Femur (tissue), 1 donor: ENCODE measurements at places on chromosomes 5 and 9.

DNA sequence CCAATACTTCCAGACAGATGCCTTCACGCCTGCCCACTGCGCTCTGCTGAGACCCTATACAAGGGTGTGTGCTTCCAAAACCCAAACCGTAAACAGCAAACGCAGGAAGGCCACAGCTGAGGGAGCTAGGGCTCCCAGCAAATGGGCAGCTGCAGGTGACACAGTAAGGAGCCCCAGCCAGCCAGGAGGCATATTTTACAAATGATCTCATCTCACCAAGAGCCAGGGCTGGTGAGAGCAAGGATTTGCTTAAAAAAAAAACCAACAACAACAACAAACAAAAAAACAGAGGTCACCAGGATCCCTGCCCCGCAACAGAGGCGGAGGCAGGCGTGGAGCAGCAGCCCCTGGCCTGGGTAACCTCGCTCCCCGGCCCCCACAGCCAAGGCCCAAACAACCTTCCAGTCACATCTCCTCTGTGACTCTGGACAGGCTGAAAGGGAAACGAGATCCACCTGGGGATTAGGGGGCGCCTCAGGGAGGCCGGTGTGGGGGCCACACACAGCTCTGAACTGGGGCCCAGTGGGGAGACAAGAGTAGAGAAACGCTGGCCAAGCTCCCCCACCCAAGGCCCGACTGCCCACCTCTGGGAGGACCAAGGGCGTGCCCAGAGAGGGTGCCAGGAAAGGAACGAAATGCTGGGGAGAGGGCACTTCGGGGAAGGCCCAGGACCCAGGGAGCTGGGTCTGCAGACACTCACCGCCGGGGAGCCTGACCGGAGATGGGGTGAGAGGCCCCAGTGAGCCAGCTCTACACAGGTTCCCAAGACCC, 3.3 kb downstream of the NACC2 start:
- no peak for DNase-seq

- peak; percentile 41 for DNase-seq
Observed at GRCh38 chr5:127988146-127988760, 95.3 kb upstream of the SLC12A2 start.

GRCh38 chr9:115286411-115286810, 168.5 kb upstream of the TNC start:
- DNase-seq: no peak

DNA sequence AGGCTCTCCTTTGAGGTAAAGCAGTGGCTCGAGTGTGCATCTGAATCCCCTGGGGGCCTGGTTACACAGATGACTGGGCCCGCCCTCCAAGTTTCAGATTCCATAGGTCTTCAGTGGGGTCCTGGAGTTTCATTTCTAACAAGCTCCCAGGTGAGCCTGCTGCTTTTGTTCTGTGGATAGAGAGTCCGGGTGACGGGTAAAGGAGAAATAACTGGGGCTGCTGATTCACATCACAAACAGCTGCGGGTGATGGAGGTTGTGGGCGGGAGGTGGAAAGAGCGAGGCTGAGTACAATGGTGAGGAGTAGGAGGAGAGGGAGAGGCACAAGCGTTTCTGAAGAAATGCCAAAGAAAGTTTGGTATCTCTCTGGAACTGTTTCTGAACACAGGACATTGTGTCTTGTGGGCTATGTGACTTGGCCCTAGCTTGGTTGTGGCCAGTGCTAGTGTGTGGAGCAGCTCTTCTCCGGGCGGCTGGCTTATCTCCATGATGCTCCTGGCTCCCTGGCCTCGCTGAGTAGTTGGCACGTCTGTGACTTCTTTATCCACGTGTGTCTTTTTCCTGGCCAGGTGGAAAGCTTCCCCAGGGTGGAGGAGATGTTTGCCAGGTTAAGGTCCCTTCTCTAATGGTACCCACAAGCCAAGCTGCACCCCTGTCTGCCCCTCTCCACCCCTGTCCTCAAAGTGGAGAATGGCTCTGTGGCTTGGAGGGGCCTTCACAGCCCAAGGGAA, 61.7 kb downstream of the HSPA4 start:
- no peak for DNase-seq

DNA sequence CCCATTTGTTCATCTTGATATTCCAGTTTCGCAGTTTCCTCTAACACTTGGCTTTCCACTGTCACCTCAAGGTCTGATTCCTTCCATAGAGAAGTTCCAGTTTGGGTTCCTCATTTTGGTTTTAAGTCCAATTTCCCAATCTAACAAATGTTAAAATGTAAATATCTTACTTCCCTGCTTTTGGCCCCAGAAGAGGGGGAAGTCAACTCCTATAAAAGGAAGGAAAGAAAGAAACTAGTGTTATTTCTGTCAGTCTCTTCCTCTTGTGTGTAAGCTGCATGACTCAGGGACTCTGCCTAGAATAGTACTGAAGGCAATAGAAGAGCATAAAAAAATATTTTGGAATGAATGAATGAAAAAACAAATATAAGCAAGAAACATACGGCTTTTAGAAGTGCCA, 127.5 kb upstream of the CCNG1 start:
- DNase-seq: no peak

- no peak for DNase-seq
Observed at GRCh38 chr5:98586581-98586980, 186.9 kb upstream of the RGMB start.

GRCh38 chr5:56567278-56567677, 248.1 kb upstream of the MAP3K1 start:
- no peak for DNase-seq

- peak; percentile 35 for DNase-seq
Observed at GRCh38 chr9:33946779-33947535, 101.7 kb downstream of the UBAP2 start.

GRCh38 chr5:147160902-147161700, 73.7 kb upstream of the STK32A start:
- peak; percentile 23 for DNase-seq

- no peak for DNase-seq
Observed at GRCh38 chr5:79750611-79751510, 61.2 kb downstream of the CMYA5 start.

DNA sequence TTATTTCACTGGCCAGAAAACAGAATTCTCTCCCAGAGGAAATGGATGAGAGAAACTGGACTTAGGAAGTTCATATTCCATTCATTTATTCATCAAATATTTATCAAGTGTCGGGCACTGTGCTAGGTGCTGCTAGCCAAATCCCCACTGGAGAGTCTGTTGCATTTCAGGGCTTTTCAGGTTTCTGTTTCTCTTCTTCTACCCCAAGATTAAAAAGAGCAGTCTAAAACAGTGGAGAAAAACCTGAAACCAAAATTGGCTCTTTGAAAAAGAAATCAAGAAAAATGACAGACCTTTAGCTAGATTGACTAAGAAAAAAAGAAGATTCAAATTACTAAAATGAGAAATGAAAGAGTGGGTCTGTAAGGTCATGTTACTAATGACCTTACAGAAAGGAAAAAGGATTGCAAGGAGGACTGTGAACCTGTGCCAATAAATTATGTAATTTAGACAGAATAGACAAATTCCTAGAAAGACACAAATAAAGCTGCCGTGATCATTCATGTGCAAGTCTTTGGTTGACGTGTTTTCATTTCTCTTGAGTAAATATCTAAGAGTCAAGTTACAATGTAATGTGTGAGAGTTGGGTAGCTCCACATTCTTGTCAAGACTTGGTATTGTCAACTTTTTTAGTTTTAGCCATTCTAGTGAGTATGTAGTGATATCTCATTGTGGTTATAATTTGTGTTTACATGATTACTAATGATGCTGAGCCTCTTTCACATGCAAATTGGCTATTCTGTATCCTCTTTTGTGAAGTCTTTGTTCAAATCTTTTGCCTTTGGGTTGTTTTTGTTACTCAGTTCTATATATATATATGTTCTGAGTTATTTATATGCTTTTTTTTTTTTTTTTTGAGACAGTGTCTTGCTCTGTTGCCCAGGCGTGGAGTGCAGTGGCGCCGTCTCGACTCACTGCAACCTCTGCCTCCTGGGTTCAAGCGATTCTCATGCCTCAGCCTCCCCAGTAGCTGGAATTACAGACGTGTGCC, 23.7 kb downstream of the SNX30 start:
- no peak for DNase-seq

DNA sequence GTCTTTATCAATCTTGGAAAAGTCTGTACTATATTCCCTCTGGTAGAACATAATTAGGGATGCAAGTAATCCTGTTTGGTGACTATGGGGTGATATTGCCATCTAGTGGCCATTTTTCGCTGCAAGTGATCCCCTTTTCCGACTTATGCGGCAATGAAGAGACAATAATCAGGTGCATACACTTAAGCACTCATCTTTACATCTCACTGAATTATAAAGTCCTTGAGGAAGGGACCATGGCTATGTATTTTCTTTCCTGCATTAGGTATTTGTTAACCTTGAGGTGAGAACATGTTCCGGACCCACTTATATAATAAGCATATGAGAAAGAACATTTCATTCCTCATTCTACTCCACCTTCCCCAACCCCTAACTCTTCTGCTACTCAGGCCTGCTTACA, 19.6 kb upstream of the LIX1 start:
- peak; percentile 78 for DNase-seq

GRCh38 chr5:59709346-59709821, 184.1 kb downstream of the PDE4D start:
- DNase-seq: no peak

DNA sequence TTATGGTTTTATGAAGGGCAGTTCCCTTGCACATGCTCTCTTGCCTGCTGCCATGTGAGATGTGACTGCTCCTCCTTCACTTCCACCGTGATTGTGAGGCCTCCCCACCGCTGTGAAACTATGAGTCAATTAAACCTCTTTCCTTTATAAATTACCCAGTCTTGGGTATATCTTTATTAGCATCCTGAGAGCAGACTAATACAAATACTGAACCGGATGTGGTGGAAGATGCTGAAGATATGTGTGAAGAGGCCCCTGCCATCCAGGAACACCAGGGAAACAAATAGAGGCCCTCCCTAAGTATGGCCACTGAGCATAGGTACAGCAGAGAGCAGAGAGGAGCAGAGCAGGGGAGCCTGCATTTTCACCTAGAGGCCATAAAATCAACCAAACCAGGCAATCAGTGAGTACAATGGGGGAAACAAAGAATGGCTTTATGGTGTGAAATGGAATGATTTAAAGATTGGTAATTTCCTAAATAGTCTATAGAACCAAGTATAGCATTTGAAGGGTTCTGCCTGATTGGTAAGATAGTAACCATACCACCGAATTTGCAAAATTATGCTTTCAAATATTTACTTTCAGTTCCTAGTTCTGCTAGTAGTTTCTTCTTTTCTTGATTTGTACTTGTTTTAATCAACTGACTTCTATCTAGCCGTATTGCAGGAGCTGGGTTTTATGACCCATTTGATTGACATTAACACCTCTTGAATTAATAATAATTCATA, 421.6 kb downstream of the IRX1 start:
- DNase-seq: no peak

- peak; percentile 31 for DNase-seq
Observed at GRCh38 chr5:91311168-91311696, 71.9 kb downstream of the ARRDC3 start.

- no peak for DNase-seq
Observed at GRCh38 chr5:17249029-17249634, 31.7 kb downstream of the BASP1 start.

DNA sequence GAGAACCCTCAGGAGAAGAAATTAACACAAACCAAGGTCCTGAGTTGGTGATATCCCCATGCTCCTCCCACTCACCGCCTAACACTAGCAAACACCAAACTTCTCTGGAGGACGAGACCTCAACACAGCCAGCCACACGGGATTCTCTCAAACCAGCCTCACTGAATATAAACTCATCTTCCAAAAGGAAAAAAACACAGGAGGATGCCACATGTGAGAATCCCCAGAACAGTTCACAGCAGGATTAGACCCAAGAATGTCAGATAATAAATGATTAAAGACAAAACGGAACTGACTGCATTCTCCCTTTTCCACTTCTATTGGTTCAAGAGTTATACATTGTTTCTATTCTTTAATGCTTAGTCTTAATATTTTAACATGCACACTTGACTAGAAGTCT, 89.2 kb downstream of the LPAR1 start:
- DNase-seq: no peak

DNA sequence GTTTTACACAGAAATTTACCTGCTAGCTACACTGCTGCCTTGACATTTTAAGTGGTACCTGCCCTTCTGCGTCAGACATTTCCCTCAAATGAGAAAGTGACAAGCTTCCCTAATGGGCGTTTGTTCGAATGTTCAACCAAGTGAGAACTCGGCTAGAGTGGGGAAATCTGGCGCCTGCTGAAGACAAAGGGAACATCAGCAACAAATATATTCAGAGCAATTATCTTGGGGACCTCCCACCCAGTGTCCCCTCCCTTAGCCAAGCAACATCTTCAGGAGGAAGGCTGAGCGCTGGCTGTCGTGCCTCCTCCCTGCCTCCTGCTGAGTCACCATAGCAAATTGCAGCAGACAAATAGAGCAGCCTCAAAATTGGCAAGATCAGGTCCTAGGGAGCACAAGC, 57.1 kb downstream of the MFAP3 start:
- no peak for DNase-seq

GRCh38 chr9:24698881-24699518, 153.3 kb upstream of the IZUMO3 start:
- no peak for DNase-seq

DNA sequence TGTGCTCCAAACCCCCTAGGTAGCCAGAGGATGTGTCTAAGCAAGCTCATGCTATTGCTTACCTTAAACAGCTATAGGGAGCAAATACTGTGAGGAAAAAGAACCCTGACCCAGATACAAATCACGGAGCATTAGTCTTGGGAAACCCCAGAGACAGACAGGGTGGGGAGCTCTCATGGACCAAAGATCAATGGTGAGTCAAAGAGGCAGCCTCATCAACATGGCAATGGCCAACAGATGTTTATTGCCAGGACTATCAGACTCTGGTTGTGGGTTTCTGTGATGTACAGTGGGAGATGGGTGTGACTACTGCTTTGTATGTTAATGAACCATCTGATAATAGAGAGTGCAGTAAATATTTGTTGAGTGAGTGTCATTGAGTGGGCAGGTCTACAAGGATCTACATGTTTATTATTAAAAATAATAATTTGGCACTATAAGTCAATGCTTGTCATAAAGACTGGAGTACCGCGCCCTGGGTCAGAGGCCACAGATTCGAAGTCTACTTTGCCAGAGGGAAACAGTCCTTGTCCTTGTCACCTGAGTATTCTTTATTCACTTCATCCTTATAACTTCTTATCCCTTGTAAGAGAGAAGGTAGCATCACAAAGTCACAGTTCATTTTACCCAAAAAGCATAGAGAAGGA, 56.5 kb upstream of the RAI14 start:
- DNase-seq: no peak

GRCh38 chr9:95438561-95439357, 78.0 kb downstream of the PTCH1 start:
- no peak for DNase-seq

DNA sequence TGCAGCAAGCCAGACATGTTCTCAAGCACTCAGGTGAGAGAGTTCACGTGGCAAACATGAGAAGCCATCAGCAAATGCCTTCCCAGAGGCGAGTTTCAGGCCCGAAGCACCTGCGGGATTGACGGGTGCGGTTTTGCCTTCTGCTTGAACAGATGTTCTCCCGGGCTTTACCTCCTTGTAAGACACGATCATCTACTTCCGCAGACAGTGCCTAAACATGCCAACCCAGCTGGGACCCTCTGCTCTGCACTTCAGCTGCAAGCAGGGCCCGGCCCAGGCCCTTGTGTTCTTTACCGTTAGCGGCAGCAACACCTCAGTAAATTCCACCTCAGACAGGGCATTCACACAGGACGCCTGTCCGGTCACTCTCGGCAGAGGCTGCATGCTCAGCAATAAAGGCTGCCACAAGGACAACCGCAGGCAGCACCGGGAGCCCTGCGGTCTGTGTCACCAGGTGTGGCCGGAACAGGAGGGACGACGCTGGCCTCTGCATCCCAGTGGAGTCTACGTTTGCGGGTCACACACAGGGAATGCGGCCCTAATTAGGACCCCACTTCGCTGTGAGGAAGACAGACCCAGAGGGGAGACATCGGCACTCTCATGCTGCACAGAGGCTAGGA, 139.6 kb downstream of the ROR2 start:
- no peak for DNase-seq

GRCh38 chr9:130893341-130894101, 3.1 kb downstream of the QRFP start:
- peak; percentile 63 for DNase-seq
